D341Med (cell line): ENCODE measurements at places on chromosomes 4 and X.

DNA sequence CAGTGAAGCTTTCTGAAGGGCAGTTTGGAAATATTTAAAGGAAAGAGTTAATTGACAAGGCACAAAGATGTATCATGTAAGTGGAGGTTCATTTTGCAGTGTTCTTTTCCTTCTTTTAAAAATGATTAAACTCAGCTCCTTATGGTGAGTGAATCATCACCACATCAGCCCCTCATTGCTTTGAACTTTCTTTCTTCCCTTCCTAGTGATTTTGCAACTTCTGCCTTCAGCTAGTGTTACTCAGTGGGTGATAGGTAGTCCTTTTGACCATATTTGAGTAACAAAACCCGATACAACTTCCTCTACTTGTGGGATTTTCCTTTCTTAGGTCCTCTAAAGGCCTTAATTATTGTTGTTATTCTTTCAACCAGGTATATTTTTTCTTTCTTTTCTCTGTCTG is 8.2 kb downstream of the ZCCHC4 start:
- no peak for DNase-seq

- DNase-seq, result no peak
Observed at GRCh38 chrX:115966920-115967319, 203.6 kb upstream of the AGTR2 start.

- DNase-seq, result no peak
Observed at GRCh38 chrX:2595258-2595657, 94.5 kb upstream of the DHRSX start.

DNA sequence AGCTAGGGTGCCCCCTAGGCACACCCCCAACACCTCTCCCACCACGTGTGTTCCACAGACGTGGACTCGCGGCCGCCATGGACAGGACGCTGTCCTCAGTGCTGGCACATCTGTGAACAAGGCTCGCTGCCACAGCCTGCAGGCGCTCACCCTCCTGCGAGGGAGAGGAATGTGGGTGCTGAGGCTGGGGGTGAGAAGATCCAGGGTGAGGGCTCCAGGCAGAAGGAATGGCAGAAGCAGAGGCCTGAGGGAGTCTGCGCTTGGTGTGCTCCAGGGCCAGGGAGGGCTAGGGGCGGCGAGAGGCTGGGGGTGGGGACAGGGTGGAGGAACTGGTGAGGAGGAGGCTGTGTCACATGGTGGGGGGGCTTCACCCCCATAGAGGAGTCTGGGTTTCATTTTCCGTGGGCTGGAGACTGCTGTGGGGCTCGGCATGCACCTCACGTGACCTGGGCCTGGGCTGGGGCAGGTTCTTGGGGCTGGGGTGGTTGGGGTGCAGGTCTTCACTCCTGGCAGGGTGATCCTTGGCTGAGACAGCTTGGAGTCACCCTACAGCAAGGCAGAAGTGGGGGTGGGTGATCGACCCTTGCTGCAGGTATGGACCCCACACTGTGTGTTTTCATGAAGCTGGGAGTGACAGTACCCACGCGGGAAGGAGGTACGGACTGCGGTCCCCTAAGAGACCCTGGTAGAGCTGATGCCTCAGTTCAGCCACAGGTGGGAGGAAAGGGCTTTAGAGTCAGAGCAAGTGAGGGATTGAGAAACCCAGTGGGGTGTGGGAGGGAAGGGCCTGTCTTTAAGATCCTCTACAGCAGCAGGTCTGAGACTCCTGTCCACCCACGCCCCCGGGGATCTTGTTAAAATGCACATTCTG is 103.7 kb downstream of the PSAPL1 start:
- no peak for DNase-seq

DNA sequence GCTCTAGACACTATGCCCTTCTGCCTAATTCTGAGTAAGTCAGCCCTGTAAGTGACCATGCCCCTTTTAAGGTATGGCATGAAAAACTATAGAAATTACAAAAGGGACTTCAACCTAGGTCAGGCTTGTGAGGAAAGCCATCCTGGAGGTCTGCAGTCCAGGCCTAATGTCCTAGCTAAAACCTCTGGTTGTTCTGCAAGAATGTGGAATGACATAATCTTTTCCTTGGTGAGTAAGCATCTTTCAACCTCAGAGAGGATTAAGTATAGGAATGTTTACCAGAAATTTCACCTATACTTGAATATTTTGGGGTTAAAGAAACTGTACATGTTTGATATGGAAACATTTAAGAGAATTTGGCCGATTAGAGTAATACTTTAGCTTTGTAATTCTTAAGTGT is 23.8 kb upstream of the HPSE start:
- no peak for DNase-seq

DNA sequence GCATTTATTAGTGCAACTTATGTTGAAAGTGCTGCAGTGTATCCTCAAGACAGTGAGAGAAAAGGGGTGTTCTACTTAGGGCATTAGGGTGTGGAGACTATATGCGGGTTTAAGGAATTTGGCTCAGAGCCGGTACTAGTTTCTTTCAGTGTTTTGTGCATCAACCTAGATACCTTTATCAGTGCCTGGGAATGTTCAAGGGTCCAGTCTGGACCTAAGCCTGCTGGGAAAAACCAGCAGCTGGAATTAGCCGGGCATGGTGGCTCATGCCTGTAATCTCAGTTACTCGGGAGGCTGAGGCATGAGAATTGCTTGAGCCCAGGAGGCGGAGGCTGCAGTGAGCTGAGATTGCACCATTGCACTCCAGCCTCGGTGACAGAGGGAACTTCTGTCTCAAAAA is 7.4 kb downstream of the PHEX start:
- DNase-seq, result no peak

DNA sequence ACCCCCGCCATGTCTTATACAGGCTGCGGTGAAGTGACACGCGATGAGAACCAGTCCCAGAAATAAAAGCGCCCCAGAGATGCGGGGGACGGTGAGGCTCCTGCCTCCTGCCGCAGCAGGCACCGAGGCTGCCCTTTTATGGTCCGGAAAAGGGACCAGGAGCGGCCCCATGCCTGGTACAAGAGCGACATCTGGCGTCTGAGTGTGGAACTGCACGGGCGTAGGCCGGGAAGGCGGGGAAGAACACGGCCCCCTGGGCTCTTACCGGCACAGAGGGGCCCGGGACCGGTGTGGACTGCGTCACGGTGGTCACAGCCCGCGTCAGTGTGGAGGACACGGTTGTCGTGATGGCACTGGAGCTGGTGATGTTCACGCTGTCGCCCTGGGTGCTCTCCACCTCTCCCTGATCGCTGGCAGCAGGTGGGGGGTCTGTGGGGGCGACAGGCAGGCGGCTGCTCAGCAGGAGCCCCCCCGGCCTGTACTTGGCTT is 8.9 kb upstream of the RENBP start:
- peak; percentile 83 for DNase-seq

DNA sequence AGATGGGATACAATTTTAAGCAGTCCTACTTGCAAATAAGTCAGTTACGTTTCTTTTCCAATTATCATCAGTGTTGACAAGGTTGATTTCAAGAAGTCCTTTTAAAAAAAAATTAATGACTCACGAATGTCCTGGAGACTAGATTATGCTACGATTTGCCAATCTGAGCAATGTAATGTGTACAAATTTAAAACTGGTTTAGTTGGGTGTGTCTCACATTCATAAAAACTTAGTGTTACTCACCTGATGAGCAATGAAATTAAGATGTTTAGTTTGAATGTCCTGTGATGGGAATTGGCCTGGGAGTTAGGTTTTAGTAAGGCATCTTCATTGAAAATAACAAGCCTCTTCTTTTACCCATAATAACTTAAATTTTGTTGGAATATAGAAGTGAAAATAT is 136.7 kb upstream of the POF1B start:
- no peak for DNase-seq

- no peak for DNase-seq
Observed at GRCh38 chrX:40392599-40392998, 188.2 kb upstream of the ATP6AP2 start.

DNA sequence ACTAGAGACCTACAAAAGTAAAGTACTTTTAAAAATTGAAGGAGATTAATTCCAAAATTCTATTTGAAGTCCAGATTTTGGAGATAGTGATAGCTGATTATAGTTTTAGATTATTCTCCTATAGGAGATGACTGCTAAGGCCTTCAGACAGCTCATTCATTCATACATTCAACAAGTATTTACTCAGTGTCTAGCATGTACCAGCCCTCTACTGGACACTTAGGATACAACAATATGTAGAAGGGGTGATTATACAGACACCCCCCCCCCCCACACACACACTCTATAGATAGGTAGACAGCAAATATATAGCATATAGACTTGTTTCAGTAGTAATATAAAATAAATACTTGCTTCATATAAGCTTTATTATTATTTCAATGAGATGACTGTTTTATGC is 60.4 kb upstream of the TAF9B start:
- peak; percentile 6 for DNase-seq

DNA sequence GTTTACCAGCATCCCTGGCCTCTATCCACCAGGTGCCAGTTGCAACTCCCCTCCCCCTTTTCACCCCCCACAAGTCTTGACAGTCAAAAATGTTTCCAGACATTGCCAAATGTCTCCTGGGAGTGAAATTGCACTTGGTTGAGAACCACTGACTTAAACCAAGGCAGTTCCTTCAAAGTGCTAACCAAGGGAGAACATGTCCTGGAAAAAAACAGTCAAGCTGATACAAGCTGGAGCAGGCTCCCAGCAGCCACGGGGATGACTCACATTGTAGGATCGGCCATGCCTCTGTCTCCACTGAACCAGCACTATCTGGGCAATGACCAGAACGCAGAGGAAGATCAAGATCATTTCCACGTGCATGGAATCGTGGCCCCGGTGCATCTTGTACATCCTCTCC is 11.4 kb downstream of the RNF175 start:
- no peak for DNase-seq

DNA sequence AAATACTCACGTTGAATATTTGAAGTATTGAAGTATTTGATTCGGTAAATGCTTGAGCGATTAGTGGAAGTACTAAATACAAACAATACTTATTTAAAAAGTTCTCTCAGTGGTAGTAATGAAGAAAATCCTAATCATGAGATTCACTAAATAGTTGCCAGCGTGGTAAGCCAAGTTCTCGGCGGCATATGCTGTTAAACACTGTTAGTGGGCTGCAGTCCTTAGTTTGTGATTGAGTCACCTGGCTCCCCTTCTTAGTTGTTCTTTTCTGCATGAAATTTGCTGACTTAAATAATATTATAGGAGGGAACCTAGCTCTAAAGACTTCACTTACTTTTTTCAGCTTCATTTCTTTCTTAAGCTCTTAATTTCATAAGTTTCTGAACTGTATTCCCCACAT is 51.4 kb downstream of the STIM2 start:
- no peak for DNase-seq

DNA sequence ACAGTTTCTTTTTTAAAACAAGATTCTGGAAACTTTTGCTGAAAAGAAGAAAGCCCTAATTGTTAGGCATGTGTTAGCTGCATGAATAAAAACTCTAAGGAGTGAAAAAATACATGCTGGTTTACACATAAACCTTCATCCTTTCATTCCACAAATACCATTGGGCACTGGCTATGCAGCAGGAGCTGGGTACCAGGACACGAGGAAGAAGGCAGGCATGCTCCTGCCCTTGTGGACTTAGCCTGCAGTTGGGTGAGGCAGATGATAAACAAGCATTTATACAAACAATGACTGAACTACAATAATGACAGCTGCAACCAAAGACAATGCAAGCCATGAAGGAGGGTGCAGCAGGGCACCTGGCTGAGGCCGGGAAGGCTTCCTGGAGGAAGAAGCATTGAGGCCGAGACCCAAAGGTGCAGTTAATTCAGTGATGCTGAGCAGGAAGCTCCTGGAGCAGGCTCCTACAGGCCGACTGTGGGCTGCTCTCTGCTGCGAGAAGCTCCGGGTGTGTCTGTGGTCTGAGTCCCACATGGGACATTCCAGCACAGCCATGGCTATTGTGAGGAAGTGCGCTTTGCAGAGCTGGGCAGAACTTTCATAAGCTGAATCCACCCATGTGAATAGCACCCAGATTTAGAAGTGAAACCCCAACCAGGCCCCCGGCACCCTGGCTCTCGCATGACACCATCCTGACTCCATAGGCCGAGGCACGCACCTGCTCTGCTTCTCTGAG is 44.0 kb upstream of the MXD4 start:
- no peak for DNase-seq

- no peak for DNase-seq
Observed at GRCh38 chrX:50157545-50158135, 43.2 kb downstream of the AKAP4 start.

DNA sequence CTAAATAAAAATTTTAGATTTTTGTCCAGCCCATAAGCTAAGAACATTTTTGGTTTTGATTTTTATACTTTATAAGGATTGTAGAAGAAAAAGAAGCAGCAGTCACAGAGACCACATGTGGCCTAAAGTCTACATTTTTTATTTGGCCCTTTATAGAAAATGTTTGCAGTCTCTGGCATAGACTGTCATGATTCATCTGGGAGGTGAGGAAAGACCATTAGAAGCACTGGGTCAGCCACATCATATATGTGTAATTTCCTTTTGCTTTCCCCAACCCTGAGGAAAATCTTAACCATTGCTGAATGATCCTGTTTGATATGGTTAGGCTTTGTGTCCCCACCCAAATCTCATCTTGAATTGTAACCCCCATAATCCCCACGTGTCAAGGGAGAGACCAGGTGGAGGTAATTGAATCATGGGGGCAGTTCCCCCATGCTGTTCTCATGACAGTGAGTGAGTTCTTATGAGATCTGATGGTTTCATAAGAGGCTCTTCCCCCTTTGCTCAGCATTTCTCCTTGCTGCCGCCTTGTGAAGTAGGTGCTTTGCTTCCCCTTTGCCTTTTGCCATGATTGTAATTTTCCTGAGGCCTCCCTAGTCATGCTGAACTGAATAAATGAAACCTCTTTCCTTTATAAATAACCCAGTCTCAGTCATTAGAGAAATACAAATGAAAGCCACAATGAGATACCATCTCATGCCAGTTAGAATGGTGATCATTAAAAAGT is 12.1 kb upstream of the COPS4 start:
- no peak for DNase-seq

GRCh38 chr4:90585961-90586360 is 458.8 kb downstream of the CCSER1 start:
- DNase-seq, result no peak

- DNase-seq, result no peak
Observed at GRCh38 chr4:24416293-24416692, 168.1 kb downstream of the DHX15 start.

DNA sequence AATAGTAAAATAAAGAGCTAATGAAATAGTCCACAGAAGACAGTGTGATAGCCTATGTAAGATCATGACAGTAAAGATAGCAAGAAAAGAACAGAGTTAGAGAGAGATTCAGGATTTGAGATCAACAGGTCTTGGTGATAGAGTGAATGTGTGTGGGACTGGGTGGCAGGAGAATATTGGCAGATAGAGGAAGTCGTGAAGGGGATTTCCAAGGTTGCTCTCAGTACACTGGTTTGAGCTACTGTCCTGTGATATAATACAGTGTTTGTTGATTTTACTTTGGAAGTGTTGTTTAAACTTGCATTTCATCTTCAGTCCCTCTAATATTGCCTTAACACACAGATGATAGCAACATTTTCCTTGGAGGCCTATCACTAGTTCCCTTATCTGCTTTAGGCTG is 44.1 kb downstream of the DTHD1 start:
- DNase-seq, result no peak

DNA sequence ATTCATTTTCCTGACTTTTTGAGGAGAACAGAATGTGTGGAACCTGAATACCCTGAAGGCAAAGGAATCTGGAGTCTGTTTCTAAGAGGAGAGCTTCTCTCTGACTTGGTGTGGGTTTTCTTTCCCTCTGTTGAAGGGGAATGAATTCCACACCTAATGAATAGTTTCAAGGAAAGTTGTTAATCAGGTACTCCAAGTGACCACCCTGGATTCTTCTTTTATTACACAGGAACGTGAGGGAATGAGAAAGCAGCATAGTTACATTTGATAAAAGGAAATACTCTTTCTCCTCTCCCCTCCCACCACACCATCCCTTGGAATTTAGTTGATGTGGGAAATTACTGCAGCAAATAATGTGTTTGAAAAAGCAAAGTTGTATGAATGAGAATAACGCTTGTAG is 29.7 kb downstream of the SLIT2 start:
- DNase-seq, result no peak
